ENCODE measurements at places on chromosomes 12 and 14. TPM values are rescaled to one million over a fixed set of nuclear protein-coding genes. Genes with fewer than 3 reads are reported as not detected.

GRCh38 chr12:122123051-122123760 lies 44.6 kb downstream of the MLXIP start:
- DNase-seq = peak; percentile 96

DNA sequence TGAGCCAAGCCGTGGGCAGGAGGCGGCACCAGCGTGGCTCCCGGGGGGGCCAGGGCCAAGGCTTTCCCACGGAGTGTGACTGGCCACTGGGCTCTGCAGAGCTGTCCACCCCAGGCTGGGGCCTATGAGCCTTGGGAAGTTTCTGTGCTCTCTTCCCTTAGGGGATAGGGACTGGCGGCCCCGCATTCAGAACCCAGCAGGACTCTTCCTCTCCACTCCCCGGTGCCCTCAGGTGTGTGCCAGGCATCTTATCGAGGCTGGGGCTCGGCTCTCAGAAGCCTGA lies 17.8 kb upstream of the EIF2B2 start:
- DNase-seq = no peak

DNA sequence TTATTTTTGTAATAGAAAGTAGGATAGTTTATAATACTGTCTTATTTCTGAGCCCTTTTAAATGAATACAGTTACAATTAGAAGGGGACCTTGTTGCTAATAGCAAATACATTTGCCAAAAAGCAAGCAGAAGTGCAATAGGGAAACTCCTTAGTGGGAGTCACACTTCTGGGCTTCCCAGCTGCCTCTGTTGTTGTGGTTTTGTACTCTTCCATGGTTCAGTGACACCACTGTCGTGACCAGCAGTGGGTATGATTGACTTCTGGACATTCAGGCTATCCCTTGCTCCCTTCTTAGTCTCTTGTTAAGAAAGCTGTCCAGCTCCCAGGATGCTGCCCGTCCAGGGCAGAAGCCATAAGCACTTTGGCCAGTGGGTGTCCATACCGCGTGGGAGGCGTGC lies 22.6 kb downstream of the TCTN1 start:
- no peak for DNase-seq

DNA sequence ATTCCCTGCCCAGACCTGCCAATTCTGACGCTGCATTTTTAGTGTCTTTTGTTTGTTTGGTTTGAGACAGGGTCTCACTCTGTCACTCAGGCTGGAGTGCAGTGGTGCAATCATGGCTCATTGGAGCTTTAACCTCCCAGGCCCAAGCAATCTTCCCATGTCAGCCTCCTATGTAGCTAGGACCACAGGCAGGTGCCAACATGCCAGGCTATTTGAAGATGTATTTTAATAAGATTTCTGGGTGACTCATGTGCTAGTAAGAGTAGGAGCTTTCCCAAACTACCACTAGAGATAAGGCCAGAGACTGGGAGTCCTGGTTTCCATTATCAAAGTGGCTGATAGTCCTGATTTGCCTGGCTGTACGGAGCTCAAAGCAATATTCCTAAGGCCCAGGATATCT lies 693.3 kb downstream of the MED13L start:
- no peak for DNase-seq

GRCh38 chr12:6392504-6392903 lies 8.5 kb downstream of the LTBR start:
- peak; percentile 35 for DNase-seq

The TAS2R7 gene
- not detected for total RNA-seq

- DNase-seq = no peak
Observed at GRCh38 chr14:32603992-32604565, 275.0 kb downstream of the AKAP6 start.

All from osteoblast (primary cell).